ENCODE measurements at places on chromosomes 1 and 21.
A peak's percentile ranks its signal among the peaks of the same experiment; 100 is the strongest.

GRCh38 chr1:227006226-227006796 lies 66.2 kb downstream of the COQ8A start:
- no peak for DNase-seq

GRCh38 chr1:92934395-92935378 lies 26.6 kb downstream of the DIPK1A start:
- DNase-seq: no peak

GRCh38 chr1:207134581-207134980 lies 30.5 kb downstream of the C4BPA start:
- no peak for DNase-seq

GRCh38 chr1:79694241-79694640 lies 687.7 kb upstream of the ADGRL4 start:
- DNase-seq: no peak

DNA sequence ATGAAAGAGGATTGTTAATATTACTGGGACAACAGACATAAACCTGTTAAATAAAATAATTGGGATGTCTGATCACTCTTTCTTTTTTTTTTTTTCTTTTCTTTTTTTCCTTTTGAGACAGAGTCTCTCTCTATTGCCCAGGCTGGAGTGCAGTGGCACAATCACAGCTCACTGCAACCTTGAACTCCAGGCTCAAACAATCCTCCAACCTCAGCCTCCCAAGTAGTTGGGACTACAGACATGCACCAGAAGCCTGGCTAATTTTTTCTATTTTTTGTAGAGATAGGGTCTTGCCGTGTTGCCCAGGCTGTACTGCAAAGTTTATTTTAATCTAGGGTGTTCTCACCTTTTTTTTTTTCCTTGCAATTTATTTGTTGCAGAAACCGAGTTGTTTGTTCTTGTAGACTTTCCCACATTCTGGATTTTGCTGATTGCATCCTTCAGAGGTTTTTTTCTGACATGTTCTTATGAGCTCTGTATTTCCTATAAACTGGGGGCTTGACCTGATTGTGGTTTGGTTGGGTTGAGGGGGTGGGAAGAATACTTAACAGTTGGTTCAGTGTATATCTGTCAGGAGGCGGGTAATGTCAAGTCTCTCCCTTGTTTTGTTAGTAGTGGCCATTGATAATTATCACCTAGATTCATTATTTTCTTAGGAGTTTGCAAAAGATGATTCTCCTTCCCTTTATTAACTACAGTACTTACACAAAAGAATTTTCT lies 125.2 kb downstream of the MAST2 start:
- DNase-seq: no peak

DNA sequence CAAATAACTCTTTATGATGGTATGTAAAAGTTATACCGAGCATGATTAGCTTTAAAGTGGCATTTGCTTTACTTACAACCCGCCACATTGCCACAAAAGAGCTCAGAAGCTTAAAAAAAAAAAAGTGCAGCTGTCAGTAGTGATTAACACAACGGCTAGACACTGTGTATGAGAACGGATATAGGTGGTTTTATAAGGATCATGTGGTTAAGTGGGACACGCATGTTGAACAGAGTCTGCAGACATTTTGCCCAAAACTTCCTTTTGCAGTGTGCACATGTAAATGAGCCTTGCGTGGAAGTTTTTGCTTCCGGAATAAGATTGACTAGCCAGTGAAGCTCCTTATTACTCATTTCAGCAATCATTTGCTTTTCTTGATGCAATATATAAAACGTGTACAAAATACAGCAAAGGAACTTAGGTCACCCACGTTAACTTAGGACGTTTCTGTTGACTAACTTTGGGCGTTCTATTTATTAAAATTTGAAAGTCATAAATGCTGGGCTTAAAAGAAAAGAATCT lies 58.7 kb upstream of the RGS1 start:
- DNase-seq: peak; percentile 45

GRCh38 chr1:111633736-111634247 lies 14.2 kb downstream of the RAP1A start:
- DNase-seq: no peak

GRCh38 chr1:7827126-7827955 lies 25.5 kb downstream of the UTS2 start:
- peak; percentile 57 for DNase-seq

DNA sequence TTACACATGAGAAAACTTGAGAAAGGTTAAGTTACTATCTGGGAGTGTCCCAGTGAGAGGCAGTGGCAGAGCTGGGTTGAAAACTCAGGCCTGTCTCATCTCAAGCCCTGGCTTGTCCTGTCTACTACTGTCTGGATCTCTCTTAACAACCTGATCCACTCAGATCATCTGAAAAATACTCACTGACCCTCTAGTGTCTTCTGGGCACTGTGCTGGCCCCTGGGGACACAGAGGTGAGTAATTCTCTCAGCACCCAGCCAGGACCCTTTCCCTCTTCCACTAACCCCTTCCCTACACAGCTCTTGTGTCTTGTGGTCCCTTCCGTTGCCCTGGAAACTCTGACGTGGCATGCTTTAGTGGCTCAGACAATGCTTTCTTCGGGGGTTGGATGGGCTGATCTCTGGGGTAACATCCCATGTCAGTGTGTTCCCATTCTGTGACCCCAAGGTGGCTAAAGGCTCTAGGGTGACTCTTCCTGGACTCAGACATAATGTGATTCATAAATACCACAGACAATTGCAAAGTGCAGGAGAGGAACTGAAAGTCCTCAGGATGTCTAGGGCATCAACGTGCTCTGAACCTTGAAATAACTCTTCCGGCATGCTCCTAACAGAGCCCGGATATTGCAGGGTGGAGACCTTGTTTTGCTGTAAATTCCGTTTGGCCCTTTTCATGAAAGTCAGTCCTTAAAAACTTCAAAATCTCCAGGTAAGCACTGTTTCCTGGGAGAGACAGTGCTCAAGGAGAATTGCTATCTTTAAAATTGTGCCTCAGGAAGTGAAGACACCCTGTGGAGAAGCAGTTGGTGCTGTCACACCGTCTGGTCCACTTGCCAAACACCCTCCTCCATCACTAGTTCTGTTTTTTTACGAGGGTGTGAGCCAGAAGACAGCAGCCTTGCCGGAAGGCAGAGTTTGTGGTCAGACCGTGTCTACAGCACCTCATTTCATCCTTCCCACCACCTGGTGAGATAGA lies 4.0 kb downstream of the SHISAL2A start:
- DNase-seq: peak; percentile 80

GRCh38 chr1:147822292-147822691 lies 61.9 kb upstream of the GJA5 start:
- DNase-seq: no peak

- DNase-seq: peak; percentile 61
Observed at GRCh38 chr1:228037401-228038386, 30.9 kb downstream of the WNT3A start.

DNA sequence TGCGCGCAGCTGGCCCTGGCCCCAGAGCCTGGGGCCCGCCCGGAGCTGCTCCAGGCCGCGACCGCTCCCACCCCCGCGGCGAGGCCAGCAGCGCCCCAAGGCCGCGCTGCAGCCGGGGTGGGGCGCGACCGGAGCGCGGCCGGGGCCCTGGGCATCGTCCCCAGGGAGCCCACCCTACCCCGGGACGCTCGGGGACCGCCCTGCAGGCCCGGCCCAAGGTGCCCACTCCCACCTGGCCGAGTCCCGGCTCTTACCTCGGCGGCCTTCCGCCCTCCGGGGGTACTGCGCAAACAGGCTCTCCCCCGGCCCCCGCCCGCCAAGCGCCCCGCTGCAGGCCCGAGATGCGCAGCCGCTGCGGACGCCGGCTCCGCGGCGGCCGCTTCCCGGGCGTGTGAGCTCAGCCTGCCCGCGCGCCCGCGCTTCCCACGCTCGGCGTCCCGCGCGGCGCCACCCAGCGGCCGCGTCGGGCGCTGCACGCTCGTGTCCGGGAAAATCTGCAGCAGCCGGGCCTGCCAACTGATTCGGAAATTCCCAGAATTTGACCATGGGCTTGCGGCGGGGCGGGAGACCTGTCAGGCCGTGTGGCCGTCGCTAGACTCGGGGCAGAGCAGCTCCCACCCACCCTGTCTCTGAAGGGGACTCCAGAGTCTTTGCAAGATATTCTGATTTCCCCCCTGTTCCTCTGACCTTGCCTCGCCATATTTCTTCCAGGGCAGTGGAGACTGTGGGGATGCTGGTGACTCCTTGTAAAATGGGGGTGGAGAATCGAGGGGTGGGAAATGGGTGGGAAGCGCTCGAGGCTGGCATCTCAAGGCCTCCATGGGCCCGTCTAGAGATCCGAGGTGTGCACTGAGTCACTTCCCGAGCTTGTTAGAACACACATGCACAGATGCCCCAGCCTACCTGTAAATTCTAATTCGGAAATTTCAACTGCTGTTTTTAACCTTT lies 41.9 kb downstream of the CD34 start:
- peak; percentile 86 for DNase-seq

DNA sequence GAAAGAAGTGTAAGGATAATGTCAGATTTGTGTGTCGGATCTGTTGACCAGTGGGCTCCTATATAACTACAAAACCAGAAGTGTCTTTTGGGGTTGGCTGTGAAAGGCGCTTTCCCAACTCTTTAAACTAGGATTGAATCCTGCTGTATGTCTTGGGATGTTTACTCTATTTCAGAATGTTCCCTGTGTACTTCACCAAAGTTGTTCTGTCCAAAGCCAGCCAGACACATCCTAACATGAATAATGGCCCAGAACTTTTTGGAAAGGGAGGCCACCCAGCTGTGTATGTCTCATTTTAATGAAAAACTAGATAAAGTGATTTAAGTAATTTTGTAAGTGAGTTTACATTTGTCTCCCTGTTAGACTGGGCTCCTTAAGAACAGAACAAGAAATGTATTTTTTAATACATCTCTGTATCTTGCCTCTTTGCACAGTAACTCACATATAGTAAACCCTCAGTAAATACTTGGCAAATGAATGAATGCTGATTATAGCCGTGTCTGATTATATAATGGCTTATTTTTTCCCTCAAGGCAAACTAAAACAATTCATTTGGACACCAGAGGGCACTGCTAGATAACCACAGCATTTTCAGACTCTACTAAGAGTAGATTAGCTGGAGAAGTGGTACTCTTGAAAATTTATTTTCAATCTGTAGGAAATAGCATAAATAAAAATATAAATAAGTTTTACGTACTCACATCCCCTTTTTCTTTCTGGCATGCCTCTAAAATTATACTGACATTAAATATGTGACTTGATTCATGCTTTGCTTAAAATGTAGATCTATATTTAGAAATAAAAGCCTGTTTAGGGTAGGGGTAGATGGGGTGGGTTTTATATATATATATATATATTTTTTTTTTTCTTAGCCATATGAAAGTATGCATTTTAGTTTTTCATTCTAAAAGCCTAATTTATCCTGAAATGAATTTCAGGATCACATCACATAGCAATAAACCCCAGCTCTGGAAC lies 23.8 kb downstream of the TSEN15 start:
- DNase-seq: no peak

DNA sequence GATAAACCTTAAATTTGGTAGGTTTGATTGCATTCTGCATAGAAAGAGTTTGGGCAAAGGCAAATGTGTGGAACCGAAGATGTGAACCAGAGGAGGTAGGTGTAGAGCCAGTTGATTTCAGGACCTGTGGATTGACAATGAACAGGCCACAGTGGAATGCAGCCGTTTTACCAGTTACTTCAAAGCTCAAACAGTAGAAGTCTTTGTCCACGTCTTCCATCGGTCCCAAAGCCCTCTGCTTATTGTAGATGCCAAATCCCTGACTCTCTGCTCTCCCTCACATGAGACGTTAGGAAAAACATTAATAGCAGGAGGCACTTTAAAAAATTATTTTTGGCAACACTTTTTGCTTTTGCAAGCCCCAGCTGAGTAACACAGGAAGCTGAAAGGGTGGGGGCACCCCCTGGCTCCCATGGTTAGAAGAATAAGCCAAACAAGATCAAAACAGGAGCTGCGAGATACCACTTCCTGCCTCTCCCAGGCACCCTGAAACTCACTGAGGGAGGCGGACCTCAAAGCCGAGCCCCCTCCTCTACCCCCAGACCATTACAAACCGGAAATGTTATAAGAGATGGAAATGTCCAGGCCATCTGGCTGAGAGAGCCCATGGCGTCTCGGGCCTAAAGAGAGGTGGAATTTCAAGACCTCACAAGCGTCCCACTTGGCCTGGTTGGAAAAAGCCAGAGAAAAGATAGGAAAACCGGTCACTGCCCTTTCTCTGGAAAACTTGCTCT lies 13.5 kb downstream of the TRAF3IP3 start:
- peak; percentile 81 for DNase-seq

DNA sequence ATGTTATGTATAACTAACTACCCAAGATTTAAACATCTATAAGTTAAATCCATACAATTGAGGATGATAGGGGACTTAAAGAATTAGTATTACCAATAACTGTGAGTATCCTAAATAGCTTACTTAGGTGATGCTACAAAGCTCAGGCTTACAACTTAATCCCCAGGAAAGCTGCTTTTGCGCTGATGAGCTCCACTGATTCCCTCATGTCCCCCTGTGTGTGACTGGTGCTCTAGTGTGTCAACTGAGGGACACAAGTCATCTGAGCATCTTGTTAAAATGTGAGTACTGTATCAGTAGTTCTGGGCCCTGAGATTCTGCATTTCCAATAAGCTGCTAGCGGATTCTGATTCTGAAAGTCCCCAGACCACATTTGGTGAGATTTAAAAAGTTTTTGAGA lies 1458.8 kb downstream of the MRPL39 start:
- DNase-seq: no peak

DNA sequence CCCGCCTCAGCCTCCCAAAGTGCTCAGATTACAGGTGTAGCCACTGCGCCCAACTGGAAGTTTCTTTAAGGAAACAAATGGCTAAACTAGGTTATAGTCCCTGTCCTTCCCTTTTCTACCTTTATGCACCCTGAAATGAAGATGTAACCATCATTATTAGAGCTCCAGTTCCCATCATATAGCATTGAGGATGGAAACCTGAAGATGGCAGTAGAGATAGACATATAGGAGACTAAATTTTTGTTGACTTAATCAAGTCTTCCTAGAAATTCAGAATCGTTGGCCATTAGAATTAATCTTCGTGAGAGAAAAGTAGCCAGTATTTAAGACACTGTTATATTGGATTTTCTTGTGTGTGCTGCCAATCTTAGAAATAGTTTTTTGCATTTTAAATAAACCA lies 1016.3 kb upstream of the NCAM2 start:
- DNase-seq: no peak

DNA sequence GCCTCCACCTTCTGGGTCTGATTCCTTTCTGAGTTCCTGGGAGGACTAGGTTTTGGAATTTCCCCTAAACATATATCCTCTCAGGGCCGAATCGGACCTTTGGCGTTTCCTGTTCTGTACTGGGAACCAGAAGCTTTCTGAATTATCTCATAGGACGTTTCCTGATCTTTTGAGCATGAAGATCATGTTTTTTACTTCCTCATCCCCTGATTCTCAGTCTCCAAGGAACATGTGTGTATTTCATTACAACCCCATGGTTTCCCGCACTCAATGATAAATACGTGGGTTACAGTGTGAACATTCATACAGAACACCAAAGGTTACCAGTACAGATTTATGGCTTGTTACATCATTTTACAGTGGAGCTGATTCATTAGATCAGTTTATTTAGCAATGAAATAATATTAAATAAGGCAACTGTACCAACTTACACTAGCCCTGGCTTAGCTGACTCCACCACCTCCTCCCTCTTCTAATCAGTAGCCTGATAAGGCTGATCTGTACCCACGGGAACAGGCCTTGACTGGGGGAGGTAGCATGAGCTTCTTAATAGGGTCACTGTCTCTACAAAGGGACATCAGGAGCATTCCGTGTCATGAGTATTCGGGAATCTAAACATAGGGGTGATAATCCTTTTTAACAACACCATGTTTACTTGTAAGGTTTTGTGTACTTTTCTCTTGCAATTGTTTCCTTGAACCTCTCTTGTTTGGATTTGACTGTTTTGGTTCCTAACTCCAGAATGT lies 57.8 kb upstream of the ERRFI1 start:
- DNase-seq: no peak

Measured in activated T-cell treated with anti-CD3 and anti-CD28 coated beads, Interleukin-2, amount 50 U/mL, for 48 hours (primary cell).